ENCODE measurements at places on chromosomes 1 and 21. TPM values are rescaled to one million over a fixed set of nuclear protein-coding genes. Genes with fewer than 3 reads are reported as not detected.

Gene MSH4
- total RNA-seq: not detected

Gene FBXO2
- 1.6 TPM for total RNA-seq

Gene PM20D1
- total RNA-seq: not detected

Gene CYP4A11
- not detected for total RNA-seq

Gene OR14K1
- not detected for total RNA-seq

Gene KIRREL1
- 110 TPM for total RNA-seq

Gene MAP10
- total RNA-seq: 1.2 TPM

Gene HCN3
- total RNA-seq: 0.26 TPM

Gene ECM1
- total RNA-seq: 77.4 TPM

Gene SPATA1
- total RNA-seq: under 0.01 TPM

All from epithelial cell of alveolus of lung (primary cell).